ENCODE measurements at places on chromosomes 6 and 20. TPM values are rescaled to one million over a fixed set of nuclear protein-coding genes. Genes with fewer than 3 reads are reported as not detected.

DNA sequence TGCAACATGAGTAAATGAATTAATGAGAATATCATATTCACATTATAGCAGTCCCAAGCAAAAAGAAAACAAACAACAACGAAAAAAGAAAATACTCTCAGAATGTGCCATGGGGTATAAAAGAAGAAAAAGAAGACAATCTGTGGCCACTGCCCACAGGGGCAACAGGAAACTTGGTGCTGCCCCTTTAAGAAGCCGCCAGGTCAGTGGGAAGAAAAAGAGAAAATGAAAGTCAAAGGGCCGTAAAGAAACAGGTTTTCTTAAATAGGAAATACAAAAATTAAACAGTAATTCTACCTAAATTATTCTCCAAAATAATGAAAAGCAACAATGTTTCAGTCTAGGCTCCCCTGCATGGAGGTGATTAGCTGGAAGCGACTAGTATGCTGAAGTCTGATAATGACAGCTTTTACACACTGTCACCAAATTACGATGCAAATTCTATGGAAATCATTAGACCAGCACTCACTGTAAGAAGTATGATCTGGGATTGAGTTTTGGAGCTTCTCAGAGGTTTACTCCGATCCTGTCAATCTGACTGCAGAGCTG, 23.6 kb downstream of the GMDS start:
- no peaks in the 10 kb centered on the region for H3K27me3 ChIP-seq
- H3K27ac ChIP-seq: peak overlapping the region; percentile 11
- no peak for DNase-seq
- peak overlapping the region; percentile 62 for H3K4me3 ChIP-seq

DNA sequence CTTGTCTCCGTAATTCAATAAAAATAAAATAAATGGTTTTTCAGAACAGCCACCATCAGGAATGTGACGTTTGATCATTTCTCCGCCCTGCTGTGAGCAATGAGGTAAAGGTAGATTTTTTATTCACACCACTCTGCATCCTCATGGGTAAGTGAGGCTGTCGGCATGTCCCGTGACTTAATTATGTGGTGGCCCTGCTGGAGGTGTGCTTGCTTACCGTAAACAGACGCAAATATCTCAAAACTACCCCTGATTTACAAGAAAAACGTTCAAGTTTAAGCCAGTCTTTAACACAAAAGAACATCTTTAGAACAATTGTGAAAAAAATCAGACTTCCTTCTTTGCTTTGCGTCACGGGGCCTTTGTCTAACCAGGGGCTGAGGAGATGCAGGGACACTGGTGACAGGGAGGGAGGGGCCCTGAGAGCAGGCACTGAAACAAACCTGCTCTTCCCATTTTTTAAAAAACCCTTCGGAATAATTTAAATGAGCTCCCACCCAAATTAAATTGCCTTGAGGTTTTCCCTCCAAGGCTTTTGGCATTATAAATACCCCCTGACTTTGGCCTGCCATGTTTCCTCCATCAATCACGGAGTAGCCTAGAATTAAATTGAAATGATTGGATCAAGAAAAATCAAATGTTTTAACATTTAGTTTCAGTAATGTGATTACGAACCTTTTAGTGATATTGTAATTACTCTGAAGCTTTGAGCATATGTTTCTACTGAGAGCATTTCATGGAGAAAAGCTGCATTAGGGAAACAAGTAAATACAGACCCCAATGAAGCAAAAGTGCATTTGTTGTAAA, 13.4 kb downstream of the PRKN start:
- H3K36me3 ChIP-seq: no peaks in the 10 kb centered on the region
- no peak overlapping the region for H3K27ac ChIP-seq
- H3K4me3 ChIP-seq: no peak overlapping the region
- DNase-seq: no peak

DNA sequence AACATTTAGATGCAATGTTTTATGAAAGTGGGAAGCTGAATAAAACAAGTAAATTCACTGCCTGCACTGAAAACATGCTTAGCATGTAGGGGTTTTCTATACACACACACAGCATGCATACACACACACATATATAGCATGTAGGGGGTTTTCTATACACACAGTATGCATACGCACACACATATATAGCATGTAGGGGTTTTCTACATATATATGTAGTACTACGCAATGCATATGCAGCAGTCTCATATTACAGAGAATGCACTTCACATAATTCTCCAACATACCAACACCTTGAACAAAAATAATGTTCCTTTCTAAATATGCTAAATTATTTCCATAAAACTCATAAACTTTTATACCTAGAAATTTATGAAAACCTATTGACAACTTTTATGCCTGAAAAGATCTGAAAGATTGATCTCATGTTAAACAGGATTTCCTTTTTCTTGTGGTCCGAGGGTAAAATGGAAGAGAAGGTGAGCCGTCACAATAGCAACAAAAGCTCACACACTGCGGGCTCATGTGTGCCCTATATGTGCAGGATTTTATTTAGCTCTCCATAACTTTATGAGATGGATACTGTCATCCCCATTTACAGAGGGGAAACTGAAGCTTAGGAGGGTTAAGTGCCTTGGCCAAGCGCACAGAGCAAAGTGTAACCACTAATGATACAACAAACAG, 81.9 kb upstream of the TULP1 start:
- no peaks in the 10 kb centered on the region for H3K27me3 ChIP-seq
- H3K4me1 ChIP-seq: peaks cover 28% of the 10 kb centered on the region
- H3K27ac ChIP-seq: no peak overlapping the region
- H3K4me3 ChIP-seq: no peak overlapping the region
- no peak for DNase-seq

- DNase-seq: no peak
- H3K4me1 ChIP-seq: no peaks in the 10 kb centered on the region
- no peak overlapping the region for H3K4me3 ChIP-seq
- no peaks in the 10 kb centered on the region for H3K36me3 ChIP-seq
- no peak overlapping the region for H3K27ac ChIP-seq
- no peaks in the 10 kb centered on the region for H3K27me3 ChIP-seq
Measured at GRCh38 chr6:1130709-1131108, 181.2 kb upstream of the FOXQ1 start.

- no peaks in the 10 kb centered on the region for H3K27me3 ChIP-seq
- no peak overlapping the region for H3K4me3 ChIP-seq
- H3K4me1 ChIP-seq: no peaks in the 10 kb centered on the region
- no peak for DNase-seq
Measured at GRCh38 chr6:133906050-133906449, 17.1 kb downstream of the TCF21 start.

DNA sequence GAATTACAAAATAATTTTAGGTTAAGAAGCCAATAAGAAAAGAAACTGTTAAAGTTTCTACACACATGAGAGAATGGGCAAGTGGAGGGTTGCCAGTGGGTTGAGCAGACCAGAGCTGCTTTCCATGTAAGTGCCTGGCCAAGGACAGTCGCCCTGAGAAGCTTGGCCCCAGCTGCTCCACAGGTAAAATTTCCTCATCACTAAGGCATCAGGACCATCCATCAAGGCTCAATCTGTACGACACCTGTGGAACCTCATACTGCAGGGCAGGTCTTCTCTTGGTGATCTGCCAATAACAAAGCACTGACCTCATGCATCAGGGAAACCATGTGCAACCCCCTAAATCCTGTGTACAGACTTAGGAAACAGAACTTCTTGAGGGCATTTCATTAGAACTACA, 115.4 kb downstream of the INSM1 start:
- no peaks in the 10 kb centered on the region for H3K27me3 ChIP-seq
- DNase-seq: no peak
- H3K27ac ChIP-seq: no peak overlapping the region

GRCh38 chr6:26309731-26310142, 55.3 kb upstream of the BTN3A2 start:
- no peak overlapping the region for H3K27ac ChIP-seq
- H3K36me3 ChIP-seq: no peaks in the 10 kb centered on the region
- no peak for DNase-seq

- peak overlapping the region; percentile 12 for H3K27ac ChIP-seq
- no peaks in the 10 kb centered on the region for H3K27me3 ChIP-seq
- peaks cover 13% of the 10 kb centered on the region for H3K36me3 ChIP-seq
- no peak for DNase-seq
- peaks cover 4% of the 10 kb centered on the region for H3K4me1 ChIP-seq
Measured at GRCh38 chr6:17635568-17635967, 35.5 kb downstream of the FAM8A1 start.

DNA sequence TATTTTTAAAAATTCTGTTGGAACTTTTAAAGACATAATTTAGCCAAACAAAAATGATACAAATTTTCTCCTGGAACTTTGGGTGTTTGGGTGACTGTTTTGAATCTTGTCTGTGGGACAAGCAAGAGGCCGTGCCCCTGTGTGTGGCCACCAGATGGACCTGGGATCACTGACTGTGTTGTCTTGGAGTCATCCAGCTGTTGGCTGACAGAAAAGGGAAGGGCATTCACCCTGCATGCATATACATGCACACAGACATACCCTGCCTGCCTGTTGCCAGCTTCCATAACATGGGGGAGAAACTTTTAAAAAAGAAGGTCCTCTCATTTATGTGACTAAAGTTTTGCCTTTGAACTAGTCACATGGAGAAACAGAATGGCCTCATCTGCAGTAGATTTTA, 72.7 kb downstream of the BLOC1S5 start:
- H3K36me3 ChIP-seq: no peaks in the 10 kb centered on the region
- H3K4me3 ChIP-seq: no peak overlapping the region
- H3K27me3 ChIP-seq: no peaks in the 10 kb centered on the region
- no peaks in the 10 kb centered on the region for H3K4me1 ChIP-seq
- no peak overlapping the region for H3K27ac ChIP-seq

- no peak overlapping the region for H3K4me3 ChIP-seq
- H3K4me1 ChIP-seq: no peaks in the 10 kb centered on the region
- H3K36me3 ChIP-seq: no peaks in the 10 kb centered on the region
- no peaks in the 10 kb centered on the region for H3K27me3 ChIP-seq
Measured at GRCh38 chr6:165845493-165845892, 182.5 kb upstream of the PDE10A start.

GRCh38 chr6:37479266-37479854, 20.3 kb downstream of the CCDC167 start:
- no peak overlapping the region for H3K4me3 ChIP-seq
- H3K36me3 ChIP-seq: peaks cover 93% of the 10 kb centered on the region
- no peaks in the 10 kb centered on the region for H3K4me1 ChIP-seq
- no peak overlapping the region for H3K27ac ChIP-seq

DNA sequence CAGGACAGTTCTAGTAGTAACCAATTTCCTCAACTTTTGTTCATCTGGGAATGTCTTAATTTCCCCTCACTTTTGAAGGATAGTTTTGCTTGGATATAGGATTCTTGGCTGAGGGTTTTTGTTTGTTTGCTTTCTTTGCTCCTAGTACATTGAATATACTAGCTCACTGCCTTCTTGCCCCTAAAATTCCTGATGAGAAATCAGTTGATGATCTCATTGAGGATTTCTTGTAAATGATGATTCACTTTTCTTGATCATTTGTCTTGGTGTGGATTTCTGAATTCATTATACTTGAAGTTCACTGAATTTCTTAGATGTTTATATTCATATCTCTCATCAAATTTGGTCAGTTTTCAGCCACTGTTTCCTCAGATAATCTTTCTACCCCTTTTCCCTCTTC, 49.1 kb upstream of the PRDM1 start:
- no peak for DNase-seq
- no peaks in the 10 kb centered on the region for H3K4me1 ChIP-seq
- no peak overlapping the region for H3K4me3 ChIP-seq
- H3K27me3 ChIP-seq: no peaks in the 10 kb centered on the region
- no peak overlapping the region for H3K27ac ChIP-seq

GRCh38 chr20:48457193-48458002, 370.4 kb downstream of the PREX1 start:
- no peak for DNase-seq
- H3K36me3 ChIP-seq: no peaks in the 10 kb centered on the region
- H3K27me3 ChIP-seq: no peaks in the 10 kb centered on the region
- no peak overlapping the region for H3K4me3 ChIP-seq

DNA sequence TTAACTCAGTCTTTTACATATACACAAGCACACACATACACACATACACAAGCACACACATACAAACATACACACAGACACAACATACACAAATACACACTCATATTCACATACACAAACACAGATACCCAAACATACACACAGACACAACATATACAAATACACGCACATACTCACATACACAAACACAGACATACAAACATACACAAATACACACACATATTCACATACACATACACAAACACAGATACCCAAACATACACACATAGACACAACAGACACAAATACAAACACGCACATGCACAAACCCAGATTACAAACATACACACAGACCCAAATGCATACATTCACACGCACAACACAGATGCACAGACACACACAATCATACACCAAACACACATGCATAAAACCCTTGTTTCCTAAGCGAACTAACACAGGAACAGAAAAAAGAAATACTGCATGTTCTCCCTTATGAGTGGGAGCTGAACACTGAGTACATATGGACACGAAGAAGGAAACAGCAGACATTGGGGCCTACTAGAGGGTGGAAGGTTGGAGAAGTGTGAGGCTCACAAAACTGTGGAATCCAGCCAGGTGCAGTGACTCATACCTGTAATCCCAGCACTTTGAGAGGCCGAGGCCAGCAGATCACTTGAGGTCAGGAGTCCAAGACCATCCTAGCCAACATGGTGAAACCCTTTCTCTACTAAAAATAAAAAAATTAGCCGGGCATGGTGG, 34.2 kb downstream of the PIM1 start:
- H3K27ac ChIP-seq: no peak overlapping the region
- no peaks in the 10 kb centered on the region for H3K36me3 ChIP-seq
- no peak for DNase-seq
- no peaks in the 10 kb centered on the region for H3K4me1 ChIP-seq
- H3K27me3 ChIP-seq: no peaks in the 10 kb centered on the region
- H3K4me3 ChIP-seq: no peak overlapping the region

GRCh38 chr6:130447374-130447773, 81.6 kb downstream of the TMEM200A start:
- no peak overlapping the region for H3K27ac ChIP-seq
- H3K36me3 ChIP-seq: no peaks in the 10 kb centered on the region
- no peak overlapping the region for H3K4me3 ChIP-seq

DNA sequence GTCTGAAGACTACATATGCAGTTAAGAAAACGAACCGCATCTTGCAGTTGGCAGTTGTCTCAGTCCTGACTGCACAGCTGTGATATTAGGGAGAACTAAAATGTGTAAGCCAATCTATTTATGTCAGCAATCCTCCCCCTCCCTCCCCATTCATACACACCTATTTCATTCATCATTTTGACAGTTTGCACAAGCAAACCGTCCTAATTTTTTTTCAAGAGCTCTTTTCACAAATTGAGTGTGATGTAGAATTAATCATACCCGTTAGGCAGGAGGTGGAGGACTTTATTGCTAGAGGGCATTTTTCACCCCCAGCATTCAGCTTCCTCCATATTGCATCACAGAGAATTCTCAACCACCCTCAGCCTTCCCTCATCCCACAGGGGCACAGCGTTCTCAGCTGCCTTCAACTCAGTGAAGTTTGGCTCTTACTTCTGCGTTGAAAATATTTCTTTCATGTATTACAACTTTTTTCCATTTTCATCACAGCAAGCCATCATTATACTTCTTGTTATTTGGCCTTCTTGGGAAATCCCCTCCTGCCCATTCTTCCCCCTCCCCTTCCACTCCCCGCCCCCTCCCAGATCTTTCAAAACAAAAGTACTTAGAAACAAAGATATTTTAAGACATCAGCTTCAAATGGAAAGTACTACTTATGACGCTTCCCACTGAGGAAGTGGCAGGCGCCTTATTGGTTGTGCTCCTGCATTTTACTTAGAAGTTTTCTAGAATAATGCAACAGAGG, 37.5 kb downstream of the NOX3 start:
- no peaks in the 10 kb centered on the region for H3K36me3 ChIP-seq
- no peaks in the 10 kb centered on the region for H3K27me3 ChIP-seq
- H3K4me1 ChIP-seq: no peaks in the 10 kb centered on the region
- peak overlapping the region; percentile 61 for H3K27ac ChIP-seq

IPCEF1 gene
- not detected for total RNA-seq

PRKN gene
- 2.6 TPM for total RNA-seq

CLVS2 gene
- total RNA-seq: not detected

LST1 gene
- 21.4 TPM for total RNA-seq

PACRG gene
- not detected for total RNA-seq

OR2B2 gene
- not detected for total RNA-seq

PLTP gene
- 909 TPM for total RNA-seq

KHDC1L gene
- total RNA-seq: not detected

Data from ascending aorta (tissue), 2 donors.